Esophagus muscularis mucosa (tissue), 4 donors: ENCODE measurements at places on chromosomes 13 and 19. TPM values are rescaled to one million over a fixed set of nuclear protein-coding genes. Genes with fewer than 3 reads are reported as not detected.

LRRC8E gene
- 0.46 TPM for total RNA-seq

CFD gene
- 298 TPM for total RNA-seq

NLRP12 gene
- 0.26 TPM for total RNA-seq

SAMD1 gene
- total RNA-seq, result 63.8 TPM

PRTN3 gene
- total RNA-seq, result not detected

MPHOSPH8 gene
- 34.1 TPM for total RNA-seq

ZNF428 gene
- total RNA-seq, result 57.1 TPM

ATP7B gene
- total RNA-seq, result 5.2 TPM

ZNF100 gene
- total RNA-seq, result 2.8 TPM

ZSCAN1 gene
- total RNA-seq, result not detected

NTN5 gene
- total RNA-seq, result 0.34 TPM

KLHL1 gene
- total RNA-seq, result not detected

USP12 gene
- 95.1 TPM for total RNA-seq

ZNF561 gene
- total RNA-seq, result 40.3 TPM

TBXA2R gene
- total RNA-seq, result 4.8 TPM

DNA sequence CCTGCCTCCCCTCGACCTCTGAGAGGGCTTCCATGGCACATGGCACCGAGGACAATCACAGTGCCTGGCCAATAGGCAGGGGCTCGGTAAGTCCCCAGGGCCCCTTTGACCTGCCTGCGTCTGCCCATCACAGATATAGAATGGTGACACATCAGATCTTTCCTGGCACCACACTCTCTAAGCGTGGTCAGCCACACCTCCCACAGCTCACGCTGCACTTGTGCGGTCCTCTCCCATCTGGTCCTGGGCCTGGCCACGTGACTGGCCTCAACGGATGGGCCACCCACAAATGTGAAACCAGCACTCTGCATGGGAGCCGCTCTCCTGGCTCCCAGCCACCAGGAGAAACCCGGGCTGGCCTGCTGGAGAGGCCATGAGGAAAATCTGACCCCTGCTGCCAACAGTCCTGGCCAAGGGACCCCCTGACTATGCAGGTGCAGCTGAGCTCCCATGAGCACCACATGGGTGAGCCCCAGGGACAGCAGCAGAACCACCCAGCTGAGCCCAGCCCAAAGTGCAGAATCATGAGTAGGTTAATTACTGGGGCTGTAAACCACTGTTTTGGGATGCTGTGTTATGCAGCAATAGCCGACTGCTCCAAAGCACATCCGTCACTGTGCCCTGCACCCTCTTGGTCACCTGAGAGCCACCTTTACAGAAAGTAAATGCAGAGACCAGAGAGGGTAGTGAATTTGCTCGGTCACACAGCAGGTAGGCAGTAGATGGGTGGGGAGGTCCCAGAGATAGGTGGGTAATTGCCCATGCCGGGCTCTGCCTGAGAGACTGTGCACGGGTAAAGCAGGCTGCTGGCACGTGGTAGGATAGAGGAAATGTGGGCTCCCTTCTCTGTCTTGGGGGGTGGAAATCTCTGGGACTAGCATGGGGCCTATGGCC, 9.7 kb upstream of the MEF2B start:
- DNase-seq, result no peak

- DNase-seq, result no peak
Observed at GRCh38 chr13:44769686-44770085, 193.6 kb upstream of the TSC22D1 start.

DNA sequence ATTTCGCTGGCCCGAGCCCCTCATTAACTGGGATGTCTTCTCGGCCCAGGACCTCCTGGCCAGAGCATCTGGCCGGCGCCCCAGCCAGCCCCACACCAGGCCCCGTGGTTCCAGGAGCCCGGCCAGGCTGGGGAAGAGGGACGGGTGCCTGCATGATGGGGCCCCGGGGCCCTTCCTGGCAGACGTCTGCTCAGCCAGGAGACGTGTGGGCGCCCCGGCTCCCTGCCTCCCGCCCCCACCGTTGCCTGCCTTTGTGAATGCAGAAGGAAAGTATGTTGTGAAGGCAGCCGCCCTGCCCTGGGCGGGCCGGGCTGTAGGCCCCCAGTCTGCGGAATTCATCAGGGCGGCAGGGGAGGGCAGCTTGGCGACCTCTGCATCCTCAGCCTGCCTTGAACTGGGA, 4.4 kb upstream of the COMP start:
- DNase-seq, result no peak

DNA sequence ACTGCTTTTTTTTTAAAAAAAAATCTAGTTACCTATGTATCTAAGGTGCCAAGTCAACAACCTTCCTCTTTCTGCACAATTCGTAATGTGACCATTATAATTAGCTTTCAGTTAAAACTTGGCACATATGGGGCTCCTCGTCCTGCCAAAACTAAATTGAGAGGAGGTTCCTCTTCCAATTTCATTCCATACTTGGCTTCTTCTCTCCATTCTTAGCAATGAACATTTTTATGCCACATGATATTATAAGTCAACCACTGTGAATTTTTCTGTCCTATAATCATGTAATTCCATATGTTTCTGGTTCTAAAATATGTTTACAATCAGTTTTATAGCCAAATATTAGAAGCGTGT, 177.0 kb downstream of the DCLK1 start:
- DNase-seq, result no peak

DNA sequence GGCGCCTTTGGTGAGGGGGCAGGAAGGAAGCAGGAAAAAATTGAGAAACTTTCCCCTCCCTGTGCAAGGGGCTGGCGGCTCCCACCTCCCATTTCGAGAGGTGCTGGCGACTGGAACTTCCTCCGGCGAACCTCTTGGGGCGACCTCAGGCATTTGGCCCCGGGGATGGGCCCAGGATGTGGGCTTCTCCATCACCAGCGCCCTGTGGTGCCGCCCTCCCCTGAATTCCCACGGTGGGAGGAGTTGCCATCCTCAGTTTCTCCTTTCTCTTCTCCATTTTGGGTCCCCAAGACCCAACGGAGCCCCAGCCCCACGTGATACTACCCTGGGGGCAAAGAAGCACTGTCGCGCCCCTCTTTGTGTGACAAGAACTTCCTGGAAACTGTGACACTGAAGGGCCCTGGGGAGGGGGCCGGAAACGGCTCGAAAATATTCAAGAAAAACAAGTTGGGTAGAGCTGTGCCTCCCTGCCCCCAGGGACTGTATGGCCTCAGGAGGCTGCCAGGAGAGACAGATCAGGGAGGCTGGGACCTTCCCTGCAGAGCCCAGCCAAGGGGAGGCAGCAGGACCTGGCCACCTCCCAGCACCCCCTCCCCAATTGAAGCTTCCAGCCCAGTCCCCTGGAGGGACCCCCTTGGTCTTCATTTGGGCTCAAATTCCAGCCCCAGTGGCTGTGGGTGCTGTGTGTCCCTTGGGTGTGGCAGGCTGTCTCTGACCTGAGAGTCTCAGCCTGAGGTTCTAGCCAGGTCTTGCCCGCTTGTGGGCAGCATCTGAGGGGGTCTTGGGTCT, 16.2 kb upstream of the AP1M2 start:
- no peak for DNase-seq

DNA sequence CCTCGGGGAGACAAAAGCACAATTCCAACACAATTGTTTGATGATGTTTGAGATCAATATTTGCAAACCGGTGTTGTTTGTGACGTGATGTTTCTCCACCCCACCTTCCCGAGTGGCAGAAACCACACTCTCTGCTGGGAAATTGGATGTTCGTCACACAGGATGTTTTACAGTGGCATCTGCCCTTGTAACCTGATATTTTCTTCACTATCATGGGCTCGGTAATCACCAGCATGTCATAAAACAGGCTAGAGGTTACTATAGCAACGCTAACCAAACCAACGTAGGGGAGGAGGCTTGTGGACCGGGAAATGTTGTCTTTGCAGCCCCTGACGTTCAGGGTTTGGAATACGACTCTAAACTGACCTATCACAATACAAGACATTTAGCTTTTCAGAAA, 454.5 kb downstream of the IRS2 start:
- no peak for DNase-seq

DNA sequence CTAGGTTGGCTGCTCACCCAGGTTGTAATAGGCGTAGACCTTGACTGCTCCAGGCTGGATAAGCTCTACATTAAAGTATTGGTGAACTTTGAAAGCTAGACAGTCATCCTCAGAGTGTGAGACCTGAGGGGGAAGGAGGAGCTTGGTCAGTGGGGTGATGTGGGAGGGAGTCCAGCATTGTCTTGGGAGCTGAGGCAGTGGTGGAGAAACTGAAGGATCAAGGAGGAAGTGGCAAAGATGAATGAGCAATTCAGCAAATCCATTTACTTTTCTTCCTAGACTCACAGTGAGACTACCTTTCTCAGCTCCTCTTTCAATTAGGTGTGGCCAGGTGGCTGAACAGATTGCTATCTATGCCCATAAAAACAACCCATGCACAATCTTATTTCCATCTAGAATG, 10.2 kb upstream of the TNFSF14 start:
- no peak for DNase-seq

GRCh38 chr19:20412846-20413245, 152.7 kb downstream of the ZNF737 start:
- DNase-seq, result no peak

DNA sequence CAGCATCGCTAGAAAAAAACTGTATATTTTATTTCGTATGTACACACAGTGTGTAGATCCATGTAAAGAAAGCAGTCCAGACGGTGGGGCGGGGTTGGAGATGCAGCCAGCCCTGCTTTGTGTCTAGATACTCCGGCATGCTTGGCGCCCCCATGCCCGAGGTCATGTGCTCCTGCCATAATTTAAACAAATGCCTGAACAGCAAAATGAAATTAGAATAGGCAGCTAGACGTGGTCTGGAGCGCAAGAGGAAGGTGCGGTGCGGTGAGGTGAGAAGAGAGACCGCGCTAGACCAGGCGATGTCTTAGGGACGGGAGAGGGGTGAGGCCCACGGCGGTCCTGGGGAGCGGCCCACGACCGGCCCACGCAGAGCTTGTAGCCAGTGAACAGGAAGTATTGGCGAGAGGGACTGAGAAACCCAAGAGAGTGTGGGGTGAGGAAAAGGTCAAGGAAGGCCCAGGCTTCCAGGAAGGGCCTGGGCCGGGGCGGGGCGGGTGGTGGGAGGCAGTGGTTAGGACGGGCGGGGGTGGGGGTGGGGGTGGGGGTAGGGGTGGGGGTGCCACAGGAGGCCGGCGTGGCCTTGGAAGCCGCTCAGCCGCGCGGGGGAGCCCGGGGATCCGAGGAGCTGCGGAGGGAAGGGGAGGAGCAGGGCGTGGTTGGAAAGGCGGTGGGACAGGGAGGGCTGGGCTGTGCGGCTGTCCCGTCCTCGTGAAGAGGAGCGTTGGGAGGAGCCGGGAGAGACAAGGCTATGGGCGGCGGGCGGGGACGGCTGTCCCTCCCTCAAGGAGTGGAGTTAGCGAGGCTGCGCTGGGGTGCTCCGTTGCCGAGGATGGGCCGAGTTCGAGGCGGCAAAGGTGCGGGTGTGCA, 254.7 kb upstream of the SGCG start:
- no peak for DNase-seq

DNA sequence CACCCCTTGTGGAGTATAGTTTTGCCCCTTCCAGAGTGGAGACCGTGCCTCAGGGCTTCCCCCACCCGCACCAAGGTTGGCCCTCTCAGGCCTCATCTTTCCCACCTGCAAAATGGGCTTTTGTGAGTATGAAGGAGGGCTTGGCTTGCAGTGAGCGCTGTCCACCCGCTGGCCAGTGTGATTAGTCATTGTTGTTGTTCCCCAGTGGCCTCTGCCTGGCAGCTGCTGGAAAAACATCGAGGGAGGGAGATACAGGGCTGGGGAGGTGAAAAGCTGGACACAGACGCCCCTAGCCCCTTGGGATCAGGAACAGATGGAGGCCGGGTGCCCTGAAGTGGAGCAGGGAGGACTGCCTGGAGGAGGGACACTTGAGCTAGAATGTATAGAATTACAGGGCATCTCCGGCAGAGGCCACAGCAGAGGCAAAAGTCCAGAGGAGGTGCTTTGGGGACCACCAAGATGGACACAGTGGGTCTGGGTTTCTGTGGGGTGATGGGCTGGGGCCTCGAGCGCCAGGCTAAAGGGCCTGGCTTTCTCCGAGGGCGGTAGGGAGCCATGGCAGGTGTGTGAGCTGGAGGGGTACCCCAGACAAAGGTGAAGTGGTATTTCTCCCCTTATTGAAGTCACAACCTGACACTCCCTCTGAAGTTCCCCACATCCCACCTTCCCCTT, 3.9 kb upstream of the IL12RB1 start:
- no peak for DNase-seq

DNA sequence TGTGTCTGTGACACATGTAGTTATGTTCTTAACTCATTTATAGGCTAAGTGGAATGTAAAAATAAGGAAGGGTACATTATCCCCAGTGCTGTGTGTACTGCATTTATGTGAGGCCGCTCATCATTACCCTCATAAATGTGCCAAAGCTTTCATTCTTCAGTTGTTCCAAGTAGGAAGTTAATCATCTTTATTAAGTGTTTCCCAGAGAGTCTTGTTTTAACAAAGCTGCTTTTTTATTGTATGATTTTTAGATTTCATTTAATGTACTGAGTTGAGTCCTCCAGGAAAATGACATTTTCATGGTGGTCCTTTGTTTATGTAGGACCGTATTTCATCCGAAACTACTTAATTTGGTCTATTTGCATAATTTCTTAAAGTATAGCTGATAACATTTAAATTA, 379.8 kb downstream of the DLEU7 start:
- DNase-seq, result no peak

DNA sequence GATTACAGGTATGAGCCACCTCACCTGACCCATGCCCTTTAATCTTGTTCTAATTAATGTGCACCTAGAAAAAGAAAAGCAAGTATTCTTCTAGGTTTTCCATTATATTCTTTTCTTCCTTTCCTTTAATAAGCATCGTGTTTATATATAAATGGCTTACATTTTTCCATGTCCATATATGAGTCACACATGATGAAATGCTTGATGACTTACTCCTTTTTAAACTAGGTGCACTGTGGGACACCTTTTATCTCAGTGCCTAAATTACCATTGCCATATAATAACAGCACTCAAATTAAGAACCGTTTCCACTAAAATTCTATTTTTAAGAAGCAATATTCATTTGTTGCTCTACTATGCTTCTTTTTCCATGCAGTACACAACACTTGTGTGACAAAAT, 363.3 kb downstream of the LIG4 start:
- DNase-seq, result no peak

- DNase-seq, result no peak
Observed at GRCh38 chr13:107650081-107650701, 565.1 kb downstream of the LIG4 start.

- peak; percentile 93 for DNase-seq
Observed at GRCh38 chr19:56538761-56539263, at the start of gene ZFP28. TSS of gene ZFP28 (plus strand) at chr19:56538948. CDS start at chr19:56539019, 71 bp downstream.

DNA sequence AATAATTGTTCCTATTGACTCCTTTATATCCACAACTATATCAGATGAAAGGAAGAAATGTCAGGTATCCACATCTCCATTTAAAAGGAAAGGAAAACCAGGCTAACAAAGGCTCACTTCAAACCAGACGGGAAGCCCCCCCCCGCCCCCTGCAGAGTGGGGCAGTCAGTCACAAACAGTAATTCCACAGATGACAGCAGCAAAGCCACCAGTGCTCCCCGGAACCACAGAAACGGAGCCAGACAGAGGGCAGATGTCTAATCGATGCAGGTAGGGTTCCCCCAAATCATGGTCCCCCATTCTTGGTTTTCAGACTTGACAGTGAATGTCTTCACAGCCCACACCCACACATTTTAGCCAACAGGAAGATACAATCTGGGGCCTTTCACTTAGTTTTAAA, 100.8 kb downstream of the STK24 start:
- no peak for DNase-seq

- no peak for DNase-seq
Observed at GRCh38 chr13:63425131-63425530, 2009.5 kb upstream of the PCDH20 start.

GRCh38 chr19:51811344-51811743, 16.4 kb downstream of the FPR3 start:
- DNase-seq, result no peak

GRCh38 chr19:18991006-18991405, 42.3 kb downstream of the SUGP2 start:
- DNase-seq, result no peak
